ENCODE measurements at places on chromosomes 12 and 14. TPM values are rescaled to one million over a fixed set of nuclear protein-coding genes. Genes with fewer than 3 reads are reported as not detected.

PNMA1 gene
- total RNA-seq = 5.0 TPM

POTEG gene
- total RNA-seq = not detected

CCDC88C gene
- 25.6 TPM for total RNA-seq

ATL1 gene
- total RNA-seq = 1.5 TPM

CIROP gene
- 0.05 TPM for total RNA-seq

AICDA gene
- total RNA-seq = 0.42 TPM

Measured in thymus (tissue), 14 donors.